DND-41 (cell line): ENCODE measurements at places on chromosomes 1 and 21.

DNA sequence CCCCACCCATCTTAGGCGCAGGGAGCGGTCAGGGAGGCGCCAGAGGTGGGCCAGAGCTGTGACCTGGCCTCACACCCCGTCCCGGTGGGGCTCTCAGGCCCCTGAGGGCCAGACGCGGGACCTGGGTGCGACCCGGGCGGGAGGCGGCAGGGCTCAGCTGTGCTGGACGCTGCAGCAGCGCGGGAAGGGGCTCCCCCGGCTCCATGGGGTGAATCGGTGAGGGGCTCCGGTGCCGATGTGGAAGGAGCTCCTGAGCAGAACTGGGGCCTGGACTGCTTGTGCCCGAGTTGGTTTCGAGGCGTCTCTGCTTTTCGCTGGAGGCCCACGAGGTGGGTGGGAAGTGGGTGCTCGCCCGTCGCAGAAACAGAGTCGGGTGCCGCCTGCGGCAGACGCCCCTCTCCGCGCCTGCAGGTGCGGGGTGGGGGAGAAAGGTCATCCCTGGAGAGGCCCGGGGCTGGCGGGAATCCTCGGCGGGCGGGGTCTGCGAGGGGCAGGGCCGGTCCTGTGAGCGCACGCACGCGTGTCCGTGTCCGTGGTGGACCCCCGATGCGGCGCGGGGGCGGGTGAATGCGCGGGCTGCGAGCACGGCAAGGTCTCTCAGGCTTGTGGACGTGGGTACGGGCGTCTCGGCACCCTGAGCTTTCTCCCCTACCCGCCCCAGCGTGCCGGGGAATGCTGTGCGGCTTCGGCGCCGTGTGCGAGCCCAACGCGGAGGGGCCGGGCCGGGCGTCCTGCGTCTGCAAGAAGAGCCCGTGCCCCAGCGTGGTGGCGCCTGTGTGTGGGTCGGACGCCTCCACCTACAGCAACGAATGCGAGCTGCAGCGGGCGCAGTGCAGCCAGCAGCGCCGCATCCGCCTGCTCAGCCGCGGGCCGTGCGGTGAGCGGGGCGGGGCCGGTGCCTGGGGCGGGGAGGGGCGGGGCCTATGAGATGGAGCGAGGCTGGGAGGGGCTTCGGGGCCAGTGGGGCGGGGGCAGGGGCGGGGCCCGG is 20.4 kb downstream of the AGRN start:
- peak; percentile 84 for DNase-seq

DNA sequence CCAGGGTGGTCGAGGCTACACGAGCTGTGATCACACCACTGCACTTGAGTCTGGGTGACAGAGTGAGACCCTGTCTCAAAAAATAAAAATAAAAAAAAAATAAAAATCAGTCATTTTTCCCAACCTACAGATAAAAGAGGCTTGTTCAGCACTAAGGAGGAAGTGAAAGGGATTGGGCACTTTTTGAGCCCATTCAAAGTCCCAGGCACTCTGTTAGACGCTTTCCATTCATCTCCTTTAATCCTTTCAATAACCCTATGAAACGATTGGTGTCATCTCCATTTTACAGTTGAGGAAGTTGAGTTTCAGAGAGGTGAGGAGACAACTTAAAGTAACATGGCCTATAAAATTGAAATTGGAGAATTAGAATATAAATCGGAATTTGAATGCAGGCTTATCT is 10.4 kb upstream of the AGO4 start:
- no peak for DNase-seq

GRCh38 chr1:26126321-26127084 is 14.9 kb downstream of the PDIK1L start:
- DNase-seq, result peak; percentile 77

- no peak for DNase-seq
Observed at GRCh38 chr21:42324896-42325295, 9.7 kb upstream of the TFF3 start.

DNA sequence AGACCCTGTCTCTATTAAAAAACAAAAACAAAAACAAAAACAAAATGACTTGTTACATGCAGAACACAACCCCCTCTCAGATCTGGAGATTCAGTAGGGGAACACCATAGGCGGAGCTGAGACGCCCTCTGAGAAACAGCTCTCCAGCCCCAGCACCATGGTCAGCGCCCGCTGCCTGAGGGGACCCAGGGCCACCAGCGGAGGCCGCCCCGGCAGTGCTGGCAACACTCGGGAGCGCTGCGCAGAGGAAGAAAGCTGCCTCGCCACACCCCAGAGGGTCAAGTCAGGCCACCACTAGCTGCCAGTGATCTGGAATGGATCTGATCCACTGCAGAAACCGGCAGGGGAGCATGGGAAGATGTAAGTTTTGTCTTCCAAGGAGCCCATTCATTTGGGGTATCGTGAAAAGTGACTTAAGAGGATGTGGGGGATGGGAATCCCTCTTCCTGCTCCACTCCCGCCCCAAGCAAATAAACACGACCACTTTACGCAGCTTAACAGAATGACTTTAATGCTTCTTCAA is 3.1 kb downstream of the ACTA1 start:
- DNase-seq, result peak; percentile 28

DNA sequence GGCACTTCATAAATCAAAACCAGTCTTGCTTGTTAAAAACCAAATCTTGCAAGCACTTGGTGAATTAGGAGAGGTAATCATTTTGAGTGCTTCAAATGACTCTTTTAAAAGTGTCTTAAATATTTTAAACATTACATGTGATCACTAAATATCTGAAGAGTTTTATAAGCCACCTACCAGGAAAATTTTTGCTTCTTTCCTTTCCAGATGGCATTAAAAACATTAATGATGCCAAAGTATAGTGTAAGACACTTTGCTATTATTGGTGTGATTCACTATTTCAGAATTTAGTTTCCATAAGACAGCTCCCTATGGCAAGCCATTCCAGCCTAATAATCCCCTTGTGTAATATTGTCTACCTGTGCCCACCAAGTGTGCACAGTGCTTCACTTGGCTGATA is 548.8 kb upstream of the ADAMTS5 start:
- DNase-seq, result no peak

- DNase-seq, result no peak
Observed at GRCh38 chr1:213444224-213444623, 393.2 kb downstream of the RPS6KC1 start.

DNA sequence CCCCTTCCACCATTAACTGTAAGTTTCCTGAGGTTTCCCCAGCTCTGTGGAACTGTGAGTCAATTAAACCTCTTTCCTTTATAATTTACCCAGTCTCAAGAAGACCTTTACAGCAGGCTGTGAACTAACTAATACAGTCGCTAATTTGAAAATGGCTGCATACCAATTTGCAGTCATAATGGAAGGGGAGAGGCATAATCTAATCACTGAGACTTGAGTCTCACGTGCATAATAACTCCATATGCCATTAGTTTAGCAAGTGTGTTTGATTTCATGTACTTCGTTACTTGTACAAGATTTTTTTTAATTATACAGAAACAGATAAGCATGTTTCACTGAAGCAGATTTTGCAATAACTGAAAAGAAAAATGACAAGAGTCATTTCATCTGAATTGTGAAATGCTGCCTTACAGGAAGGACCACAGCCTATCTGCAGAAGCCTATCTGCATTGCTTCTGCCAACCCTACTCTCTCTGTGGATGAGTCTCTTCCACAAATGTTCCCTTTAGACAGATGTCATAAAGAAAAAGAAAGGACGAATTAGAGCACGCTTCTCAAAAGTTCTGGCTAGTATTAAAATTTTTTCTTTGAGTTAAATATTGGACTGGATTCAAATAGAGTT is 99.1 kb downstream of the PTGER3 start:
- DNase-seq, result no peak

- DNase-seq, result no peak
Observed at GRCh38 chr1:103517380-103518047, 8.0 kb upstream of the RNPC3 start.

- no peak for DNase-seq
Observed at GRCh38 chr21:38818325-38818723, 12.6 kb downstream of the ETS2 start.

GRCh38 chr1:226981386-226981817 is 41.3 kb downstream of the COQ8A start:
- DNase-seq, result no peak

DNA sequence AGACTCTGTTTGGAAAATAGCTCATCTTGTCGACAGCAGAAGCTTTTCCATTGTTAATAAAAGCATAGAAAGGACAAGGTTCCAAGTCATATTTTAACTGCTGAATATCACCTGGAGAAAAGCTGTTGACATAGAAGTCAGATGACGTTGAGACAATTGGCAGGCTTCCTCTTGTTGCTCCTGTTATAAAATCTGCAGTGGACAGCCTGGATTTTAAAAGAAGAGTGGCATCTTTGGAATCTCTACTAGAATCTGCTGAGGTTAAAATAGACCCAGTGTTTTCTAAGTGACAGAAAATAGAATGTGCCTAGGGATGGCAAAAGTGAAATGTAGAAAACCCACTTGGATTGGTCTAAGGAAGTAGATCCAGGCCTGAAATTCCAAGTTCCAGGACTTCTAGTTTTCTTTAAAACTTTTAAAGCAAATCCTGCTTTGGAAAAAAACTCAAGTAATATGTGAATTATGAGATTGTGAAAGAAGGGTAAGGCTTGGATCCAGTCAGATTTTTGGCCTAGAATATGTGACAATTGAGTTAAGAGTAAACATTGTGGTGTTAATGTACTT is 53.6 kb upstream of the NEXN start:
- no peak for DNase-seq

DNA sequence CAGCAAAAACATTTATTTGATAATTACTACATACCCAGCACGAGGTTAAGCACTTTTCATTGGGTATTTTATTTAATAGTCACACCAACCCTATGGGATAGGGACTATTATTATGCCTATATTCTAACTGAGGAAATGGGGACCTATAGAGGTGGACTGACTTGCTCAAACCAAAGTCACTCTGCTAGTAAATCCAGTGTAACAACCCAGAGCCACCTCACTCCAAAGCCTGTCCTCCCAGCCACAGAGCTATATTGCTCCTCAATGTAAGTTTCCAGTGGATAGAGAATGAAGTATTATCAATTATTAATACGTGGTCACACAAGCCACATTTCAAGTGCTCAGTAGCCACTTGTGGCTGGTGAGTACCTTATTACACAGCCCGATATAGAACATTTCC is 97.5 kb downstream of the RGS2 start:
- no peak for DNase-seq

GRCh38 chr1:118304722-118305359 is 119.8 kb upstream of the SPAG17 start:
- no peak for DNase-seq

DNA sequence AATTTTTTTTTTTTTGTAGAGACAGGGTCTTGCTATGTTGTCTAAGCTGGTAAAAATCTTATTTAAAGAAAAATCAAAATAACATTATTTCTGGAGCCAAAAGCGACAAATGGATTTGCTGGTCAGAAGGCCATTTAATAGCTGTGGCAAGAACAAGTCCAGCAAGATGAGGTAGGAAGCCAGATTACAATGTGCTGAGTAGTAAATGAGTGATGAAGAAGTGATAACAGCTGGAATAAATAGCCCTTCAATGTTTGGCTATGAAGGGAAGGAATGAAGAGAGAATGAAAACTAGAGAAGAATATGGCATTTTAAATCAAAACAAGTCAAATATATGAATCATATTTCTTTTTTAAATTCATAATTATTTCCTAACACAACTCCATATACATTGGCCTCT is 34.5 kb downstream of the SYDE2 start:
- DNase-seq, result no peak

DNA sequence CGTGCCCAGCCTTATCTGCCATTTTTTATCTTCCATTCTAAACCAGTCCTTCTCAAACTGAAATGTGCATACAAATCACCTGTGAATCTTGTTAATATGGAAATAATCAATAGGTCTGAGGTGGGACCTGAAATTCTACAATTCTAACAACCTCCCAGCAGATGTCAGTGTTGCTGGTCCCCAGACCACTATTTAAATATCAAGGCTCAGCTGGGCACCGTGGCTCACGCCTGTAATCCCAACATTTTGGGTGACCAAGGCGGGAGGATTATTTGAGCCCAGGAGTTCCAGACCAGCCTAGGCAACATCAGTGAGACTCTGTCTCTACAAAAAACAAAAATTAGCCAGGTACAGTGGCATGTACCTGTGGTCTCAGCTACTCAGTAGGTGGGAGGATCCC is 4.1 kb downstream of the UQCRHL start:
- no peak for DNase-seq

DNA sequence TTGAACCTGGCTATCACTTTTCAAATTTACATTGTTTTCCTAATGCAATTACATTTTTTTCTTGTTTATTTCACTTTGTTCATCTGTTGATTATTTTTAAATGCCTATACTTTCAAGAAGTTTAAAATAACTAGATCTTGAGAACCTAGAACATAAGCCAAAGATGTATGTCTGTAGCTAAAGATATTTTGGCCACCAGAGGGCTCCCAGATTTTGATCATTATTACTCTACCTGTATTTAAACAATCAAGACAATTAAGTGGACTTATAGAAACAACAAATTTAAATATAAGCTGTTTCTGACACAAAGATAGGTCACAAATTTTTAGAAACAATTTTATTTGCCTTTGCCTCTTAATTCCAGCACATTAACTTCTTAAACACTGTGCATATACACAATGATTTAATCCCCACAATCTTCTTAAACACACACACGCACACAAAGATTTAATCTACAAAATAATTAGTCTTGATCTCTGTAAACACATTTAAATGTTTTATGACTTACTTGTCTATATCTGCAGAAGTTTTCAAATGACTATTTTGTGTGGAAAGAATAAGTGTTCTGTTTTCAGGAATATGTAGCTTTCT is 380.0 kb downstream of the DSCAM start:
- DNase-seq, result no peak

DNA sequence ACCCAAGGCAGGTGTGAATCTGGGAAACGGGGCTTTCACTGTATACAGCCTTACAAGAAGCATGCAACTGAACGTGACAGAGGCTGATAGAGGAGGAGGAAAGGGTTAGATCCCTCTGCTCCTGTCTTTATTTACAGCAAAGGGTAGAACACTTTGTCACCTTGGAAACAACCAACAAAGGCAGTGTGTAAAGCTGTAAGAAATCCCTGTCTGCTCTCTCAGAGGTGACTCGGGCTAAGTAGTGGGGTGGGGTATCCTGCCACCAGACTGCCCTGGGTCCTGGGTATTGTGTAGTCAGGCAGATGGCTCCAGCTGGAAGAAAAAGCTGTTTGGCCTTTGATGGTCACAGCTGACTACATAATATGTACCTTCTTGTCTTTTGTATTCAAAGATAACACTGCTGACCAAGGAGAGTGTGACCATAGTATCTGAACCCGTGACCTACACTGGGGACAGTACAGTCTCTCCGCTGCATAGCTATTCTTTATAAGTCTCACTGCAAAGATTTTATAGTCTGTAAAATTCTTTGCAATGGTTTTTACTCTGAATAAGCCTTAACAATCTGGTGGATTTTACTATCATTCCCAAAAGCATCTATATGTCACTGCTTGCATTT is 22.1 kb upstream of the POU2F1 start:
- no peak for DNase-seq
